ENCODE measurements at places on chromosomes 11 and 22. TPM values are rescaled to one million over a fixed set of nuclear protein-coding genes. Genes with fewer than 3 reads are reported as not detected.

Gene DRICH1
- not detected for polyA plus RNA-seq

Gene ATG13
- polyA plus RNA-seq, result 19.9 TPM

Gene ASPHD2
- 16.1 TPM for polyA plus RNA-seq

Gene PARVG
- polyA plus RNA-seq, result 39.1 TPM

Gene SMTNL1
- not detected for polyA plus RNA-seq

Gene OR51E2
- polyA plus RNA-seq, result not detected

Gene HEPHL1
- polyA plus RNA-seq, result not detected

Gene INS
- polyA plus RNA-seq, result not detected

Gene GNAZ
- polyA plus RNA-seq, result 24.5 TPM

Gene LDHAL6A
- polyA plus RNA-seq, result not detected

Gene TPST2
- polyA plus RNA-seq, result 7.4 TPM

Gene OR8D1
- polyA plus RNA-seq, result not detected

Gene SPI1
- polyA plus RNA-seq, result not detected

Gene UCP3
- 0.58 TPM for polyA plus RNA-seq

Gene APOL1
- polyA plus RNA-seq, result not detected

Gene TTC9C
- 39.6 TPM for polyA plus RNA-seq

Gene POU2AF2
- not detected for polyA plus RNA-seq

Gene DCHS1
- 0.12 TPM for polyA plus RNA-seq

All from Purkinje cell (primary cell).